ENCODE measurements at places on chromosomes 12 and 14.

DNA sequence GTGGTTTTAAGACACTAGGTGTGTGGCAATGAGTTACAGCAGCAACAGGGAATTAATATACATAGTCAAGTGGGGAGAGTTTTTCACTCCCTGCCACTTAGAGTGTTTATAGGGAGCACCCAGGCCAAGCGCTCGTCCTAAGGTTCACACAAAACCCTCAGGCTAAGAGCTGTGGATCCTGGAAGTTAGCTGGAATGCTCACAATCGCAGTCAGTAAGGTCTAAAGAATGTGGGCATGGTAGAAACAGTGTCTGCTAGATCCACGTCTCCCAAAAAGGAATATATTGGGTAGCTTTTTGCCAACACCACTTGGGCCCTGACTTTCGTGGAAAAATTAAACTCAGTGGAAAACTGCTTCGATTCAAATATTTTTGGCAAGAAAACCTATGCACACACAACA, 36.6 kb downstream of the STAB2 start:
- DNase-seq, result no peak

DNA sequence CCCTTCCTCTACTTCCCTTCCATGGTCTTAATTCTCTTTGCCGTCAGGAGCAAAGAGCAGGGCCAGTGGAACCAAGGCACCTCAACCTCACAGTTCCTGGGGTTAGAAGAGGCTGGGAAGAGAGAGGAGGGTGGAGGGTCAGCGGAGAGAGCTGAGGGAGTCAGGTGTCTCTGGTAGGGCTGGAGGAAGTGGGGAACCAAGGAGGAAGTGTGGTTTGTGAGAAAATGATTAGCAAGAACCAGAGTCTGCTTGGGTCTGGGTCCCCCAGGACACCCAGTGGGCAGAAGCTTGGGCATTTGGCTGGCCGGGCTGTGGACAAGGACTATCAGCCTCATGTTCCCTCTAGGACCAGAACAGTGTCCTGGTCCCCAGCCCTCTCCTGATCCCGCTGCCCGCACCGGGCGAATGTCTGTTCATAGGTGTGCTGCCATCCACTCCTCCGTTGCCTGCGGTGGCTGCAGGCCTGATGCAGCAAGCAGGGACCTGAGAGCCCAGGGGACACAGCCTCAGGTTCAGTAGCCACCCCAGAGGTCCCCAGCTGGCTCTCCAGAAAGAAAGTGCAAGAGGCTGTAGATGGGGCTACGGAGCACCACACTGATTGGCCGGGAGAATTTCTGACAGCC, 2.3 kb downstream of the HOXC12 start:
- DNase-seq, result no peak

DNA sequence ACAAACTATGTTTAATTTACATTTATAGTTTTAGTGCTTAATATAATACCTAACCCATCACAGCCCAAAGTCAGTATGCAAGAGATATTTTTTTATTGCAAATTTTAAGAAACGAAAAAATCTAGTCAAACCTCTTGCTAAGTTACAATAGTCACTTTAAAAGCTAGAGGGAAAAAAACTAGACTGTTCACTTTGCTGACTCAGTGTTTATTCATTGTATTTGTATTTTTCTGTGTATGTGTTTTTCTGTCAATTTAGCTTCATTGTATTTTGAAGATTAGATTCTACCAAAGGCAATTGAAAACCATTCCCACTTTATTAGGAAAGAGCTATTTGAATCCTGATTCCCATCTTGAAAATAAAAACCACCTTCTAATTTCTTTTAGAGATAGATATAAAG, 891.5 kb downstream of the SLC16A7 start:
- no peak for DNase-seq

DNA sequence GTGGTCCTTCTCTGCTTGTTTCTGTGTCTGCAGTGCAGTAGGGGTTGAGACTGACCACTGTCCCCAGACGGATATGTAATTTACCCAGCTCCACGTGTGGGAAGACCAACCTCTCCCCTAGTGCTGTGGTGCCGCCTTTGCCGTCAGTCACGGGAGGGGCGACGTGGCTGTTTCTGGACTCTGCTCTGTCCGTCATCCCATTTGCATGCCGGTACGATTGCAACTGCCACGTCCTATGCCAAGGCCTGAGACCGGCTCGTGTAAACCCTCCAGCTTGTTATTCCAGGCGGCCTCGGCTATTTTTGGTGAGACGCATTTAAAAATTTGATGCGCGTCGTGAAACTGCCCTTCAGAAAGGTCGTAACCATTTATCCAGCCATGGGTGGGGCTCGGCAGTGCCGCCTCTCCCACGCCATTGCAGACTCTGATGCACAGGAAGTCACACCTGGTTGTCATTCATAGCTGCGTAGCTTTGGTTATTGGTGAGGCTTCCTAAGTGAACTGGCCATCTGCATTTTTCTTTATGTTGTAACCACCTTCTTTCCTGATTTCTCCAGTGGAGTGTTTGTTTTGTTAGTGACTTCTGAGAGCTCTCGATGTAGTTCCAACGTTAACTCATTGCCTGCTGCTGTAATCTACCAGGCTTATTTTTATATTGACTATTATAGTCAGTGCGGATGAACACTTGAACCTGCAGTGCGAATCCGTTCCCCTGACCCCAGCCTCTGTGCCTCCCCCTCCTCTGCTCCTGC, 75.1 kb downstream of the ADGRD1 start:
- no peak for DNase-seq

- no peak for DNase-seq
Observed at GRCh38 chr12:52580496-52580895, 6.9 kb upstream of the KRT74 start.

DNA sequence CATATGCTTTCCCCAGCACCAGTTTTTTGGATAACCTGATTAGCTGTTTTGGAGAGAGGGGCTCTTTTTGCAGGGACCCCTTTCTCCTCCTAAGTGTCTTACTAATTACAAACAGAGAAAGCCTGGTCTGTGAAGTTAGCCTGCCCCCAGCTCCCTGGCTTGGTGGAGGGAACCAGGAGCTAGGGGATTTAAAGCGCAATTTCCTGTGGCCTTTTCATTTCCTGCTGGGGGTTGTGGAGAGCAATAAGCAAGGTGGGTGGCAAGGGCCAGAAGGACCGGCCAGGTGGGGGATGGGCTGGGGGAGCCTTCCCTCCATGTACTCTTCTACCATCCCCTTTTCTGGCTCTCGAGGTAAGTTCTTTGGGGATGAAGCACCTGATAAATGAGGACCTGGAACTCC, 4.1 kb upstream of the CISTR start:
- DNase-seq, result no peak

- DNase-seq, result peak; percentile 46
Observed at GRCh38 chr12:96427269-96427729, 27.1 kb upstream of the CDK17 start.

- no peak for DNase-seq
Observed at GRCh38 chr14:55710506-55711041, 130.6 kb downstream of the KTN1 start.

- no peak for DNase-seq
Observed at GRCh38 chr12:11856971-11857370, 207.5 kb downstream of the ETV6 start.

DNA sequence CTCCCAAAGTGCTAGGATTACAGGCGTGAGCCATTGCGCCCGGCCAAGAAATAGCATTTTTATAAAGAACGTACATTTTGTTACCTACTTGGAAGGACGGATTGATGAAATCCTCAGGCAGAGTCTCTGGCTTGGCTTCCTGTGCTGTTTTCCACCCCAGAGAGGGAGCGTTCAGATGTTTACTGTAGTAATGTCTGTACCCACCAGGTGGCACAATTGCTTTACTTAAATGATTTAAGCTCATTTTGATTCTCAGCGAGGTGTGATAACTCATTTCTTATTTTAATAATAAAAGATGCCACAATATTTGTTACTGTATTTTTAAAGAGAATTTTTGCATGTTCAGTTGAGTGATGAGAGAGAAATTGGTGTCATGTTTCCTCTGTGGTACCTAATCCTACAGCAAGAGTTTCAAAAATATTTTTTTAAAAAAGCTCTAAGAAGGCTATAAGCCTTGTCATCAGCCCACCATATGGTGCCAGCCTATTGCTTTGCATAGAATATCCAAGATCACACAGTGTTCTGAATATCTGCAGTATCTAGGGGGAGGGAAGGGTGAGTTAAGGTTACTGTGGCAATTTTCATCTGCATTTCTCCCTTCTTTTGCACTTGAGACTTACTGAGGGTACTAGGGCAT, 82.6 kb upstream of the TRAF3 start:
- peak; percentile 48 for DNase-seq

GRCh38 chr12:26853303-26854030, 20.5 kb upstream of the ITPR2 start:
- peak; percentile 76 for DNase-seq

GRCh38 chr14:50082308-50082742, 34.0 kb downstream of the VCPKMT start:
- peak; percentile 63 for DNase-seq

GRCh38 chr12:65492998-65493912, 214.8 kb downstream of the MSRB3 start:
- no peak for DNase-seq

- peak; percentile 58 for DNase-seq
Observed at GRCh38 chr14:106844608-106845285, 1318.4 kb downstream of the TMEM121 start.

- DNase-seq, result no peak
Observed at GRCh38 chr14:81137316-81137715, 83.4 kb downstream of the GTF2A1 start.

DNA sequence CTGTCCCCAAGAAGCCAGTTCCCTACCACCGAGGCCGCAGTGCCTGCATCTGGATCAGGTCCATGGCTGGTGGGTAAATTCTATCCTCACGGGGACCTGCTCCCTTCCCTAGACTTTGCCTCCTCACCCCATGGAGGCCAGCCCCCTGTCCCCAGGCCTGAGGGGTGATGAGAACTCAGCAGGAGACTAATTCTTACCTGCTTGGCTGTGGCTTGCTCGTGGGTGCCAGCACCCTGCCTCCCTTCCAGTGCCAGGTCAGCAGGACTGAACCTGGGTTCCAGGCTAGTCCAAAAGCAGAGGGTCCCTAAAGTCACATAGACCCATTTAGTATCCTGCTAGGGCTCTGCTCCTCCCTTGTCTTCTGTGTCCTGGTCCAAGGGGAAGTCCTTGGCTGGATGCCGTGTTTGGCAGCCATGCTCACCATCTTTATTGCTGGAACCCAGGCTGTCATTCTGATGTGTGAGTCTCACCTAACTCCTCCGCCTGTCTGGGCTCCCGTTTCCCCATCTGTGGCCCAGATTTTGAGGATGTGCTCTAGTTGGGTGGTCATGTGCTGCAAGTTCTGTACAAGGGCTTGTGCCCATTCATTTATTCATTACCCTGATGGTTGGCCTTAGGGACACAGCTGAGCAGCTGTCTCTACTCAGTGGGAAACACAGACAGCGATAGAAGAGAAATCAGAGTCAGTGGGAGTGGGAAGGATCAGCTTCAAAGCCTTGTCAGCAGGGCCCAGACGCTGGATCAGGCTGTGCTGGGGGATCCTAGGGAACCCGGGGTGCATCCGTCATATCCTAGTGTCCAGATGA, 949 bp downstream of the PLBD2 start:
- no peak for DNase-seq

- DNase-seq, result no peak
Observed at GRCh38 chr12:94841177-94841576, 162.3 kb downstream of the NDUFA12 start.

DNA sequence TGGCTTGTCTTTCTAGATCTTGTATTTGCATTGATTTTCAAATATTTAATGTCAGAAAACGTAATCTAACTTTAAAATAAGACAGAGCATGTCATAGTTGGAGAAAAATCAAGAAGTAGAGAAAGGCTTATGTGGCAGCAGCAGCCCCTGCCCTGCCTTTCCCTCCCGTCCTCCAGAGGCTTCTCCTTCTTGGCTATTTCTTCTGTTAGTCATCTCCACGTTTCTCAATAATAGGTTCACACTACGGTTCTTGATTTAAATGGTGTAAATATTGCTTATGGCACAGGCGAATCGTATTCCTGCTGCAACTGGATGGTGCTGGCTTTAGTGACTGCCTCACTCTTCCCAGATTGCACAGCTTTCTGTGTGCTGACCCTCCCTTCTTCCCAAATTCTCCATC, 42.8 kb downstream of the SLC8B1 start:
- no peak for DNase-seq

GRCh38 chr12:89597770-89598169, 71.9 kb upstream of the POC1B start:
- no peak for DNase-seq

- no peak for DNase-seq
Observed at GRCh38 chr12:13587721-13588390, 391.3 kb downstream of the EMP1 start.

- DNase-seq, result no peak
Observed at GRCh38 chr14:101252443-101253214, 308.7 kb upstream of the DIO3 start.

DNA sequence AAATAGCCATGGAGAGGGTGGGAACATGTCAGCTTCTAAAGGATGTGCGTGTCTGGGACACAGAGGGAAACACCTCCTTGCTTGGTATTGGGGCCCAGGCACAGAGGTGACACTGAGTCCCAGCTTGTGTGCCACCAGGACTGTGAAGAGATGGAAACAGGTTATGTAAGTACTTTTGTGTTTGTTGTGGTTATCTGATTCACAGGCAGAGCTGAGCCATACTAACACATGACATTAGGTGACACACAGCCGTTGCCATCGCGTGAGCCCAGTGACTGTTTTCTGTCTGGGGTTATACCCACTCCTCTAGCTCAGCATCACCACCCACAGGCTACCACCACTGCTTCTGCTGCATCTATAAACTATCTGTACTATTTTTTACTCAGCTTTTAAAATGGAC, 12.1 kb upstream of the FLVCR2 start:
- DNase-seq, result peak; percentile 82

- DNase-seq, result no peak
Observed at GRCh38 chr12:31331242-31331641, 5.3 kb upstream of the SINHCAF start.

- DNase-seq, result no peak
Observed at GRCh38 chr12:51836041-51836826, 12.3 kb downstream of the FIGNL2 start.

GRCh38 chr12:257521-258321, 4.9 kb downstream of the SLC6A13 start:
- DNase-seq, result no peak

DNA sequence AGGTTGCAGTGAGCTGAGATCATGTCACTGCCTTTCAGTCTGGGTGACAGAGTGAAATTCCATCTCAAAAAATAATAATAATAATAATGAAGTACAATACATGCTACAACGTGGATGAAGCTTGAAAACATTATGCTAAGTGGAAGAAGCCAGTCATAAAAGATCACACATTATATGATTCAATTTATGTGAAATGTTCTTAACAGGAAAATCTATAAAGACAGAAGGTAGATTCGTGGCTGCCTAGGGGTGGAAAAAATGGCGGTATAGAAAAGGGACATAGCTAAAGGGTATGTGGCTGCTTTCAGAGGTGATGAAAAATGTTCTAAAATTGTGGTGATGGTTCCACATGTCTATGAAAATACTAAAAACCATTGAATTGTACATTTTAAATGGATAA, 41.0 kb upstream of the AMIGO2 start:
- DNase-seq, result no peak
